ENCODE measurements at places on chromosomes 3 and 15.

GRCh38 chr15:72585476-72586058 lies 68.9 kb upstream of the GOLGA6B start:
- no peak for DNase-seq

DNA sequence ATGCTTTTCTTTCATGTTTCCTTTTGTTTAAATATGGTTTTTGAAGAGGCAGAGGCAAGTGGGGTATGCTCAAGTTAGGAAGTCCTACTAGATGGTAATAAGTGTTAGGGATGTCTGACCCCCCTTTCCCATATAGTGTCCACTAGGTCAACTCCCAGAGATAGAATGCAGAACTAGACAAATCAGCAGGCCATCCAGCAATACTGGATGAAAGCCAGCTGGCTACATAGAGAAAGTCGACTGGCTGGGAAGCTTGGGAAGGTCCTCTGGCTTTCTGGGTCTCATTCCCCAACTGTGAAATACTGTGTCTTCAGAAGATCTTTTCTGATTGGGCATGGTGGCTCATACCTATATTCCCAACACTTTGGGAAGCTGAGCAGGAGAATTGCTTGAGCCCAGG lies 113.8 kb downstream of the SNRK start:
- DNase-seq = no peak

DNA sequence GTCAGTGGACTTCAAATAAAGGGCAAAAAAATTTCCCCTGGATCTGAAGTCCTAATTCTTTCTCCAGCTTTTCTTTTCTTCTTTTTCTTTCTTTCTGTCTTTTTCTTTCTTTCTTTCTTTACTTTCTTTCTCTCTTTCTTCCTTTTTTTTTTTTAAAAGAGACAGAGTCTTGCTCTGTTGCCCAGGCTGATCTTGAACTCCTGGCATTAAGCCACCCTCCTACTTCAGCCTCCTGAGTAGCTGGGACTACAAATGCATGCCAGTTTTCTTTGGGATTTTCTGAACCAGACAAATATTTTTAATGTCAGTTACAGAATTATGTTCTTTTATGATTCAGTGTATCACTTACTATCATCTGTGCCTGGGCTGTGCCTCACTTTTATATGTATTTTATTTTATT lies 45.4 kb upstream of the CMTM8 start:
- DNase-seq = no peak

- no peak for DNase-seq
These were observed 68.2 kb downstream of the SEMA5B start for GRCh38 chr3:122959339-122959738.

DNA sequence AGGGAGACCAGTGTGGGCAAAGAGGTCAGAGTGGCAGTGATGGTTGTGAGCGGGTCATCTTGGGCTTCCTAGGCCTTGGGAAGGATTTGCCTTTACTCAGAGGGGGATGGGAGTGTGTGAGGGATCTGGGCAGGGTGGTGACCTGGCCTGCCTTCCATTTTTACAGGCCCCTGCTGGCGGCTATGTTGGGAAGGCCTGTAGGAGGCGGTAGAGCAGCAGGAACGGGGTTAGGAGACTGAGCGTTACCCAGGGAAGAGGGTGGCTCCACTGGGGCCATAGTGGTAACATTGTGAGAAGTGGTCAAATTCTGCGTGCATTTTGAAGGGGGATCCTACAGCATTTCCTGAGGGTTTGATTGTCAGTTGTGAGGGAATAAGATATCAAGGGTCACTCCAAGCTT lies 307.3 kb upstream of the CTDSPL start:
- peak; percentile 29 for DNase-seq

GRCh38 chr3:63067999-63068645 lies 192.9 kb upstream of the CADPS start:
- DNase-seq = no peak

- DNase-seq = no peak
These were observed 1.6 kb downstream of the FBN1 start for GRCh38 chr15:48643776-48644466.

DNA sequence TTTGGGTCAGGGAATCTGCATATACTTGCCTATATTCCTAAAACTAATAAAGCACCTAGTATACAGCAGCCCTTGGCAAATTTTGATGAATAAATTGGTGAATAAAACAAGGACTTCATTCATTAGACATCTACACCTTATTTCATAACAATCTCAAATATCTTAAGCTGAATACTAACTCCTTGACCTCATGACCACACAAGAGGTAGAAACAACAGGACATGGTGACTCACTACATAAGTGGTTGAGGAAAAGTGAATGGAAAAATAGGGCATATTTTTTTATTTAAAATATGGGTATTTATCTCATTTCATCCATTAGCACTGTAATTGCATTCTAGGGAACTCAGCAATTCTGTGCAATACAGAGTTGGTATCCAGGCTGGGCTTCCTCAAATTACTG lies 7.8 kb upstream of the STAC start:
- DNase-seq = no peak

DNA sequence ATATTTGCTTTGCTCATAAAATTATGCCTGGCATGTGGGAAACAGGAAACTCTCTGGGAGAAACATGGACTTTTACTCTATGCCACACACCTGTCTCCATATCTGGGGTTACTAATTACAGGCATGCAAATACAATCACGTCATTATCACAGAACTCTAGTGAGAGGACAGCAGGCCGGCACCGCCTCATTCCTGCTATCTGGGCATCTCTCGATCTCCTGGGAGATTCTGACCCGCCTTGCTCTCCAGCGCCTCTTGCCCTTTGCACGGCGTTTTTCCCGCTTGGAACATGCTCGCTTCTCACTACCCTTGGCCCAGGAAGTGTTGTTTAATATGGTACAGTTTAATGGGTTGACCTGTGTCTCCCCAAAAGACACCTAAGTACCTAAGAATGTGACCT lies 45.4 kb upstream of the PARL start:
- no peak for DNase-seq

GRCh38 chr3:15361494-15362214 lies 29.3 kb upstream of the SH3BP5 start:
- DNase-seq = no peak

DNA sequence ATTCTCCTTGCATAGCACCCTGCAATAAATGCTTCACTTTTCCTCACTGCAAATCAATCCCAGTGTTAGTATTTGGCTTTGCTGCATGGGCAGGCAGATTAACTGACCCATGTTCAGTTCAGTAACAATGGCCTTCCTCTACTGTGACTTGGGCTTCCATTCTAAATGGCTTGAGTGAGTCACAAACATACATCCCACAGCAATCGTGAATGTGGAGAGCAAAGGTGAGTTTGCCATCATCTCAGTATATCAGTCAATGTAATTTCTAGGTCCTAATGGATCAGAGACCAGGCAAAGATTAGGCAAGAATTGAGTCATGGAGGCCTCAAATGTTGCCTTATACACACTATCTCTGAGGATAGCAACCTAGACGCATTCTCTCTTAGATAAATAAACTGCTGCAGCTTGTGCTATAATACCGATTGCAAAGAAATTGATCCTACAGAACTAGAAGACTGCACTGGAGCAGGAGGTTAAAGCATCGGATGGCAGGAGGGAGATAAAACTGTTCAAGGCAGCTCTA lies 8.3 kb upstream of the ATP8B4 start:
- no peak for DNase-seq

GRCh38 chr3:50551054-50551659 lies 16.4 kb downstream of the C3orf18 start:
- no peak for DNase-seq

GRCh38 chr3:101171681-101172191 lies 148.6 kb downstream of the IMPG2 start:
- no peak for DNase-seq

- DNase-seq = no peak
These were observed at the start of gene CNTN6 for GRCh38 chr3:1092771-1093170. Gene CNTN6, plus strand, starts transcription at chr3:1093024. Its CDS starts 54,985 bp downstream, at chr3:1148009.

DNA sequence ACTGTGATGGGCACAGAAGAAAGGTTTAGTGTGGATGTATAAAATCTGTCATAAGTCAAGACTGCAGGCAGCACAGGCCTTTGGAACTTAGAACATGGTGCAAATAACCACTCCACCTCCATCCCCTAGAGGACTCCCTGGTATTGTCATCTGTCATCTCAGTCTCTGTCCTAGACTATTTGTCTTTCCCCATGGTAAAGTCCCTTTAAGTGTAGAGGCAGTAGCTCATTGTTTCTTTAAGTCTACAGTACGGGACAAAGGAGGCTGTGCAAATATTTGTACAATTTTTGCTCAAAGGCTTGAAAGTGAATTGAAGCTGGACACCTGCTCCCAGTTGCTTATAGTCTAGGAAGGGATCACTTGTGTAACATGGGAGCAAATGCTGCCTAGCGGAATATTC lies 3.2 kb upstream of the PXYLP1 start:
- DNase-seq = no peak

DNA sequence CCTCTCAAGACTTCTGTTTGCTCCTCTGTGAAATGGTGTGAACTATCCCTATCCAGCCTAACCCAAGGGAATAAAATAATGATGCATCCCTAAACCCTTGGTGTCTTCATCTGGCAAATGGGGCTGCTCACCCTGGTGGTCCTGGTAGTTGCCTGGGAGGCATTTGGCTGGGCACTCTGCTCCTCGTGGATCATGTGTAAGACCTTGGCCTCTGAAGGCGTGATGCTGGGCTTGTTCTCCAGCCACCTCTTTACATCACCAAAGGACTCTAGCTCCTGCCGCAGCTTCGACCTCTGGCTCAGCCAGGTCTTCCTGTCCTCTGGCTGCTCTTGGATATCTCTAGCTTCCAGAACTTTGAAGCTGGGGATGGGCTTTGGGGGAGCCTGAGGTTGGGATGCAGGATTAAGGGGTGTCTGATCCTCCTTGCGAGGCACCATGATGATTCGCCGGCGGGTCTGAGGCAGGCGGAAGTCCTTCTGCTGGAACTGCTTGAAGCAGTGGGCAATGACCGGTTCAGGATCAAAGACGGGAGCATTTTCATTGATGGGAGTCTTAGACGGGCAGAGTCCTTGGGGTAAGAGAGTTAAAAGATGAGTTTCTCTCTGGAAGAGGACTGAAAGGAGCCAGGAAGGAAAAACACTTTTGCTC lies 7.1 kb downstream of the EFCAB12 start:
- no peak for DNase-seq

DNA sequence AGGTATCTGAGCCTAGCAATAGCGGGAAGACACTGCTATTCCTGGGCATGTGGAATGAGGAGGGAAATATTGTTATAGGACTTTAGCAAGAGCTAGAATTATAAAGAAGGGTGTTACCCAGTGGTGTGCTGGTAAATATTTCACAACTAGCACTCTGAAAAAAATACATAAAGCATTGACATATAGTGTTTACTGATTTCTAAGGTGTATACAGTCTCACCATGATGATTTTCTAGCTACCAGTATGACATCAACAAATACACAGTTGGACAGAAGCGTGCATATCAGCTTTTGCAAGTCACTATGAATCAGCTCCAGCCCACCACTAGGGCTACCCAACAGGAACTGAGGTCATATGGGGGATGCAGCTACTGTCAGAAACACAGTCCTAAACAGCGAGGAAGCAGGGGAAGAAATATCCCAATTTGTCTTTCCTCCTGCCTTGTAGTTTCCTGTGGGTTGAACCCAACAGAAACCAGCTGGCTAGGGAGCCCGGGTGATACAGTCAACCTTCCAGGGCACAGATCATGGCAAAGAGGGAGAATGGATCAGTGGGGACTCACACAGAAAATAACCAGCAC lies 39.6 kb downstream of the HGD start:
- no peak for DNase-seq

- no peak for DNase-seq
These were observed 91.1 kb upstream of the MITF start for GRCh38 chr3:69648126-69648525.

DNA sequence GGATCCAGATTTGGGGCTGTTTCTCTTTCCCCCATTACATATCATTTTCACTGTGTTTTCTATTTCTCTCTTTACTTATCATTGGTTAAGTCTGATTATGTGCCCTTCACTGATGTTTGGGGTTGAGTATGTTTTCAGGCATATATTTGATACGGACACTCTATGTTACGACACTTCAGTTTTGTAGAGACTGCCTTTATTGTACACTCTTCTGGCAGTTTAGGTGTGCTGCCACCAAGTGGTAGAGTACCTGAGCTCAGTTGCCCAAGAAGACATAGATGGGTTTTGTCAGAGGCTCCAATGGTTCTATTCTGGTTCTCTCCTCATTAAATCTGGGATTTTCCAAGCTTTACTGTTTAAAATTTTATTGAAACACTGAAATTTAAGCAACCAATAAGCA lies 255.0 kb upstream of the ROPN1 start:
- DNase-seq = peak; percentile 37

DNA sequence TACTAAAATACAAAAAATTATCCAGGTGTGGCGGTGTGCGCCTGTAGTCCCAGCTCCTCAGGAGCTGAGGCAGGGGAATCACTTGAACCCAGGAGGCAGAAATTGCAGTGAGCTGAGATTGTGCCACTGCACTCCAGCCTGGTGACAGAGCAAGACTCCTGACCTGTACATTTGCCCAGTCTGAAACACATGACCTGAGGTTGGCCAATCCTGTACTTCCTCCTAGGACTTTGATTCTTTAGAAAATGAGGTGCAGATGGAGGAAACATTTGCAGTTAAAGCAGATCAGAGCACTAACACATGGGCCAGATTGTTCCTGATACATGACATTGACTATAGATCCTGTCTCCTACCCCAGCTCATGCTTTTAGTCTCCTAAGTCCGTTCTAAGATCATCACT lies 28.9 kb upstream of the LPP start:
- DNase-seq = no peak

DNA sequence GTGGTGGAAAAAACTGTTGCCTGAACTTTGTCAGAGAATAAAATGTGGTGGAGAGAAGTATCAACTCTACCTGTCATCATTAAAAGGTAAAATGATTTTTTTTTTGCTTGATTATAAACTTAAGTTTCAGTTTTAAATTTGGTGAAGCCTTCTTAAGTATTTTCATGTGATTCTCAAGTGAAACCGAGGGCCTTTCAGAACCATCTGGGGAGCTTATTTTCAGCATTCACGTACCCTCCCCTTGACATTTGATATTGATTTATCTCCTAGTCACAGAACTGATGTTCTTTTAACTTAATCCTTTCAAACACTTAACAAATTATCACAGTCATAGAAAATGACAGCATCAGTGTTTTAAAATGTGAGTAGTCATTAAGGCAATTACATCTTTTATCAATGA lies 38.5 kb downstream of the HPS3 start:
- DNase-seq = no peak

DNA sequence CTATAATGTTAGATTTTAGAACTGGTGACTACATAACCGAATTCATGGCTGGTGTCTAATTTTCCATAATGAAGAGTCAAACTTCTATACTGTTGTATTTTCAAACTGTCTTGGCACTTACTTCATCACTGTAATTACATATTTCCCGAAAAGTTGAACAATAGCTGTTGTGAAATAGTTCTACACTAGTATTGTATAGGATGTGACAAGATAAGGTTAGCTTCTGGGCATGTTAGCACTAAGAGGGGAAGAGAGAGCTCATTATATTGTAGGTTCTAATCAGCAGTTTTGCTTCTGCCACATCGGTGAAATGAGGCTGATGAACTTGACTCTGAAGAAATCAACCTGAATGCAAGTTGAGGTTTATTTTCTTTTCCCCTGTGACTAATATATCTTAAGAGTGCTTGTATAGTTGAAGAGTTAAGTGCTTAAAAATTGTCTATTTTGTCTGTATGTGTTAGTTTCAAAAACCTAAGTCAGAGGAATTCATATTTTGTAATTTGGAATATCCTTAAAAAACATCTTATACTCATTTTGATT lies 8.9 kb downstream of the GYG1 start:
- no peak for DNase-seq

Measured in HuH-7 (cell line).